ENCODE measurements at places on chromosomes 7 and 10.

GRCh38 chr10:132383101-132383500 is 13.9 kb upstream of the PWWP2B start:
- DNase-seq: no peak

DNA sequence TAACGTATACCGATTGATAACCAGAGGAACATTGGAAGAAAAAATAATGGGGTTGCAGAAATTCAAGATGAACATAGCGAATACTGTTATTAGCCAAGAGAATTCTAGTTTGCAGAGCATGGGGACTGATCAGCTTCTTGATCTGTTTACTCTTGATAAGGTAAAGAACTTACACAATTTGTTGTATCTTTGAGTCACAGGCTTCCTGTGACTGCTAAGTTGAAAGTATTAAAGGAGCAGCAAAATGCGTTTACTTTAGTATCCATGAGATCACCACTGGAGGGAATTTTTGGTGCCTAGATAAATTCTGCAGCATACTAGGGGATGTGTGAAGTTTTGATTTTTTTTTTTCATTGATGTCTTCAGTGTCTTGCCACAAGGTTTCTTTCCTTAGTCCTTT is 103.6 kb downstream of the BTAF1 start:
- DNase-seq: no peak

- no peak for DNase-seq
These were observed 244.2 kb downstream of the ELFN1 start for GRCh38 chr7:1914321-1914720.

- DNase-seq: no peak
These were observed 11.0 kb downstream of the PYROXD2 start for GRCh38 chr10:98403812-98404504.

All from Kasumi-1 (cell line).